ENCODE measurements at places on chromosomes 5 and 9. TPM values are rescaled to one million over a fixed set of nuclear protein-coding genes. Genes with fewer than 3 reads are reported as not detected.

GRCh38 chr5:59259237-59259636, 634.3 kb downstream of the PDE4D start:
- H3K36me3 ChIP-seq: no peaks in the 10 kb centered on the region
- peaks cover 3% of the 10 kb centered on the region for H3K27me3 ChIP-seq
- no peak overlapping the region for H3K4me3 ChIP-seq
- no peaks in the 10 kb centered on the region for H3K4me1 ChIP-seq
- H3K27ac ChIP-seq: no peak overlapping the region
- no peak for DNase-seq

- no peak for DNase-seq
- peak overlapping the region; percentile 83 for H3K4me3 ChIP-seq
- H3K27ac ChIP-seq: no peak overlapping the region
- peaks cover 19% of the 10 kb centered on the region for H3K4me1 ChIP-seq
These were observed 286 bp upstream of the BSPRY start for GRCh38 chr9:113349066-113349444.

Gene IL33
- polyA plus RNA-seq: not detected

DNA sequence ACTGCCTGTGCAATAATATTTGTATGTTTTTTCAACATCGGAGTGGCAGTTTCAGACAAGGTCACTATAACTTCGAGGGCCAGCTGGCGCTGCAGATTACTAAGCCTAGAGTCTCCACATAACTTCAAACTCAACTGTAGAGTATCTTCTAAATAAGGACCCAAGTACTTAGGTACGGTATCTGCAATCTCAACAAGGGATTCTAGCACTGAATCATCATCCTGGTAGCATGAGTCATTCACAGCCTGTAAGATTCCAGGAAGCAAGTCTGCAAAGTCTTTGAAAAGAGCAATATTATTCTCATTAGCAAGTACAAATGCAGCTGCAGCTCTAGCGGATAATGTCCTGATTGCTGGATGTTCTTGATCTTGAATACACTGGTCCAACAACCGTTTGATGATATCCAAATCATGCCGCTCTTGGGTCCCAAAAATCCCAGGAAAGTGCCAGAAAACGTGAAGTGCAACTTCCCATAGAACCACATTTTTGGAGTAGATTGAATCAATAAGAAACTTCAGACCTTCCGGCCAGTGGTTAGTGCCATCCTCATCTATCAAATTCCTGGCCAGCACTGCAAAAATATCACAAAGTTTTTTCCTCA, 654 bp downstream of the RANBP6 start:
- H3K4me3 ChIP-seq: peak overlapping the region; percentile 99
- no peak for DNase-seq
- peak overlapping the region; percentile 97 for H3K27ac ChIP-seq

- H3K4me3 ChIP-seq: no peak overlapping the region
- no peak overlapping the region for H3K27ac ChIP-seq
- H3K27me3 ChIP-seq: peaks cover 7% of the 10 kb centered on the region
- no peaks in the 10 kb centered on the region for H3K4me1 ChIP-seq
- H3K36me3 ChIP-seq: no peaks in the 10 kb centered on the region
These were observed 28.7 kb upstream of the ZNF354B start for GRCh38 chr5:178831049-178831448.

GRCh38 chr9:127721391-127721821, 5.5 kb downstream of the TTC16 start:
- H3K27me3 ChIP-seq: peaks cover 2% of the 10 kb centered on the region
- peak overlapping the region; percentile 58 for H3K4me3 ChIP-seq
- no peak for DNase-seq
- H3K36me3 ChIP-seq: no peaks in the 10 kb centered on the region
- H3K27ac ChIP-seq: peak overlapping the region; percentile 77
- H3K4me1 ChIP-seq: peaks cover 13% of the 10 kb centered on the region

- no peak overlapping the region for H3K4me3 ChIP-seq
- H3K27me3 ChIP-seq: no peaks in the 10 kb centered on the region
These were observed 83.6 kb downstream of the ANKH start for GRCh38 chr5:14787801-14788579.

- H3K4me1 ChIP-seq: no peaks in the 10 kb centered on the region
- no peak overlapping the region for H3K4me3 ChIP-seq
- H3K27me3 ChIP-seq: no peaks in the 10 kb centered on the region
- DNase-seq: no peak
These were observed 137.4 kb downstream of the GAS1 start for GRCh38 chr9:86809759-86810367.

GRCh38 chr5:32325062-32325461, 12.3 kb upstream of the MTMR12 start:
- DNase-seq: no peak
- no peak overlapping the region for H3K27ac ChIP-seq
- no peak overlapping the region for H3K4me3 ChIP-seq
- peaks cover 5% of the 10 kb centered on the region for H3K4me1 ChIP-seq
- no peaks in the 10 kb centered on the region for H3K27me3 ChIP-seq
- H3K36me3 ChIP-seq: peaks cover 5% of the 10 kb centered on the region
